ENCODE measurements at places on chromosomes 5 and 9.

DNA sequence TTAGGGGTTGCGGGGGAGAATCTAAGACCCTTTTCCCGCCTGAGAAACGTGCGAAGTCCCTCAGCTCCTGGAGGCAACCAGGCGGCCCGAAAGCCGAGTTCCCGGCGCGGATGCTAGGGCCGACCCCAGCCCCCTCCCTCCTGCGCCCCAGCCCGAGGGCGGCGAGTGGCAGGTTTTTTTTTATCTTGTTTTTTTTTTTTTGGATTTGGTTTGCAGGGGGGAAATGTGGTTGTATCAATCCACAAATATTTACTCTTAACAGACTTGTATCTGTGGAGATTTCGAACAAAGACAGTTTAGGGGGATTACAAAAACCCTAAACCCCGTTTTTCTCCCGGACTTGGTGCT lies 10.7 kb downstream of the LMX1B start:
- DNase-seq: no peak

GRCh38 chr5:8196061-8196460 lies 327.1 kb downstream of the MTRR start:
- no peak for DNase-seq

DNA sequence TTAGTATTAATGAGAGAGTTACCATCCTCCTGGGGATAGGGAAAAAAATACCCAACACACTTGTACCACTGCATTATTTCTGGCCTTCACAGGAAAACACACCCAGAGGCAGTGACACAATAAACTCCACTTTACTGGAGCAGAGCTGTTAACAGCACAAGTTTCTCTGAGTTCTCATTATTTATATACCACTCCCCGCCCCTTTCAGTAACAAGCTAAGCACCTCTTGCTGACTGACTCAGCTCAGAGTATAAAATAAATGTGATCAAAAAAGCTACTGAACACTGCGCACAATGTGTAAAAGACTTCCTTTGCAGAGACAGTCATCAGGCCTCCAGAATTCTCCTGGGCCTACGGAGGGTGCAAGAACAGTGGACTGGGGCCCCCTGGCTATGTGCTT lies 21.6 kb downstream of the KLF9 start:
- no peak for DNase-seq

DNA sequence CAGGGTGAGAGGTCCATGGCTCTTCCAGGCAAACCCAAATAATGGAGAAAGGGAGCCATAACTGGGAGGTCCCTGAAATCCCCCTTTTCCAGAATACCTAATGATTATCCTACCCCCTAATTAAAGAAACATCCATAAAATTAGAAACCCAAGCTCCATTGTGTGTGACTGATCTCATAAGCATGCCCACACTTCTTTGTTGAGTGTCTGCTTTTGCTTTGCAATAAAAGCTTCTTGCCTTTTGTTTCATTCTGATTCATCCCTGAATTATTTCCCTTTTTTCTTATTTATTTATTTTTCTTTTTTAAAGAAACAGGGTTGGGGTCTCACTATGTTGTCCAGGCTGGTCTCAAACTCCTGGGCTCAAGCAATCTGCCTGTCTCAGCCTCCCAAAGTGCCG lies 33.1 kb downstream of the BTF3 start:
- DNase-seq: no peak

DNA sequence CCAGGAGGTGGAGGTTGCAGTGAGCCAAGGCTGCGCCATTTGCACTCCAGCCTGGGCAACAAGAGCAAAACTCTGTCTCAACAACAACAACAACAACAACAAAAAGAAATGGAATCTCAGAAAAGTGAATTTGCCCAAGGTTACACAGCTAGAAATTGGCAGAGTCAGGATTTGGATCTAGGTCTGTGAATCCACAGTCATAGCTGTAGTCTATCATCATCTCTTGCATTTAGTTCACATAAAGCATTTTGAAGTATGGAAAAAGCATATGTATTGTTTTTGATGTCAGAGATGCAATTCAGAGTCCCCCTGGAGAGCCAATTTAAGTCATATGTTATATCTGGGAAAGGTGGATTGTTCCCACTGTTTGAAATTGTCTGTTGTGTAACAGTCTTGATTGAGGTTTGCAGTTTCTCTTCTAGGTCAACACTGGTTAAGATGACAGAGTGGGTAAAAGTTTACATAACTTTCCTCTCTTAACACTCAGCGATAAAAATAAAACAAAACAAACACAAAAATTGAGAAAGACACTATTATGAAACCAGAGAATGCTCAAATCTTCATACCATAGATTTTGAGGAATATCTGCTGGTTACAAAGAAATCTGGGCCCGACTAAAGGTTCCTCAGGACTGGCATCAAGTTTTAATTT lies 21.5 kb upstream of the GPR21 start:
- DNase-seq: no peak

DNA sequence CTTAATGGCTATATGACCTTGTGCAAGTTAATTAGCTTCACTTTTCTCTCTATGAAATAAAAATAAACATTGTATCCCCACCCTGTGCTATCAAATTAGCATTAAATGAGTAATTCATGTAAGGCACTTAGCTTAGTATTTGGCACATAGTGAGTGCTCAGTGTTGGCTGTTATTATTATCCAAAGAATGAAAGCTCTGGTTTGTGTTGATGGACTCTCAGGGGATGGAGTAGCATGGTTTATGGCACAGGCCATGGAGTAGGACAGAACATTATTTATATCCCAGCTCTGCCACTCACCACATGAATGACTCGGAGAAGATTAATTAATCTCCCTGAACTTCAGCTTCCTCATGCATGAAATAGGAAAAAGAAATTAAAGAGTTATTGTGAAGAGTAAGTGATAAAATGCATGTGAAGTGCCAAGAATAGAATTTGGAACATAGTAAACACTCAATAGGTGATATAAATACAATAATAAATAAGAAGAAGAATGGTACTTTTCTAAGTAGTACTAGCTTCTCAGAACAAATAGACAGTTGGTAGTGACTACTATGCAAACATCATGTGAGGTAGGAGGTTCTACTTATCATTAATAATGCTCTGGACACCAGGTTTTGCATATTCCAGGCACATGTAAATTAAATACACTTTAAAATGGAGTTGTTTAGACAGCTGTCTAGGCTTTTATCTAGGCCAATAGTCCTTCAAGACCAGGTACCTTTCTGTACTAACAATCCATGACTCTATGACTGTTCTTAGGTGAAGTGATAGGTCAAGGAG lies 146.4 kb downstream of the GRIA1 start:
- no peak for DNase-seq

DNA sequence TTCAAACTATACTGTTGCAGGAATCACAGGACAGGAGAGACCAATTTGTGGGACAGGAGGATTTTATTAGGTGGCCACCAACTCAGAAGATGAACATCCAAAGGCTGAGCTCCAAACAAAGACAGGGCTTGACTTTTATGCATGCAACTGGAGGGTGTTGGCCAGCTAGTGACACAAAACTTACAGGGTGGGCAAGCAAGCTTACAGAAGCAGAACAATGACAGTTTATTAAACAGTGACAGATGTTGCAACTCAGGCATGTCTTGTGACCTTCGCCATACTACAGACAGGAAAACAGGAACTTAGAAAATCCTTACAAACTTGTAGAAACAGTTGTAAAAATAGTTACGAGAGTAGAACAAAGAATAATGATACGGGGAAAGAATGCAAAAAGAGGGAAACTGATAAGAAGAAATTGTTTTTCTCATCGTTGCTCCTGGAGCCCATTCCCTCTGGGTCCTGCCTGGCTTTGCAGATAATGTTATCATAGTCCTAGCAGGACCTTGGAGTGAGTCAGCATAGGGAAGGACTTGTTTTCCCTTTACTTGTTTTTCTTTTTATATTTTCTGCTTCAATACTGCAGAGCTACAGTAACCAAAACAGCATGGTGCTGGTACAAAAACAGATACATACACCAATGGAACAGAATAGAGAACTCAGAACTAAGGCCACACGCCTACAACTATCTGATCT lies 2083.0 kb upstream of the ACO1 start:
- DNase-seq: no peak

DNA sequence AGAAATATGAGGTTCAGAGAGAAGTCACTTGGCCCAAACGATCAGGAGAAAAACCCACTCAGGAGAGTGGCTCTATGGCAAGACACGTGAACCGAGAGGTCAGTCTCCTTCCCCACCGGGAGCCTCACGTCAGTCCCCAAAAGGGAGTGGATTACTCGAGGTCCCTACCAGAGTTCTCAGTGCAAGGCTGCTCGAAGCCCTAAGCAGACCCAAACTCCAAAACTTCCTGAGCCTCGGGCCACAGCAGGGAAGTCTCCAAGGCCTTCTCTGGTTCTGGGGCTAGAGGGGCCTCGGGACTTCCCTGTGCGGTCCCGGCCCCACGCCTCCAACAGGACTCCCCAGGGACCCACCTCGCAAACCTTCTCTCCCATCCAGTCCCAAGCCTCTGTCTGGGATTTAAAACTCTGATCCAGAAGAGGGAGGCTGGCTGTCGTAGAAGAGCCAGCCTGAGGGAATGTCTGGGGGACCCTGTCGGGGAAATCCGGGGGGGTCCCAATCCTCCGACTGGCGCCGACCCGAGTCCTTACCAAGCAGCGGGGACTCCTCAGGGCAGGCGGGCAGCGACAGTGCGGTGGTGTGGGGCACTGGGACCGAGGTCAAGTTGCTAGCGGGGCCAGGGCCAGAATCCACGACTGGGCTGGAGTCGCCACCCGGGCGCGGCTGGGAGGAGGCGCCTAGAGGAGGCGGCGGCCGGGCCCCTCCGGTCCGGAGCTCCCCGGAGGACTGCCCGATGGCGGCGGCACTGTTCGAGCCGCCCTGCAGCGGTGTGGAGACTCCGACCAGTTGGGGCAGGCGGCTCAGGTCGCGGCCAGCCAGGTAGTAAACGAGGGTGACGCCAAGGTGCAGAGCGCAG lies 679 bp downstream of the B4GALT1 start:
- no peak for DNase-seq

- no peak for DNase-seq
Measured at GRCh38 chr9:75803130-75803529, 87.3 kb upstream of the PCSK5 start.

DNA sequence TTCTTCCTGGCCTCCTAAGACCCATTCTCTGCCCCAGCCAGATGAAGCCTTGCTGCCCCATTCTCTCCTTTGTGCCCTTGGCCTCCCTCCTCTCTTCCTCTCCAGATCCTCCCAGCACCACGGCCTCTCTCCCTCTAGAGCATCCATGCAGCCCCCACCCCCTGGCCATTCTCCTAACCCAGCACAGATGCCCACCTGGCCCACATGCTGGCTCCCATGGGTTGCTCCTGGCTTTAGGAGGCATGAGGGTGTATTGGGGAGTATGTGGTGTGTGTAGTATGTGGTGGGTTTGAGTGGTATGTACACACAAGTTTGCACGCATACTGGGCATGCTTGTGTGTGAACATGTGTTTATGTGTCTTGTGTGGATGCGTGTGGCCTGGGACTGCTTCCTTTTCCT lies 47.1 kb downstream of the FOXI1 start:
- DNase-seq: no peak

- DNase-seq: no peak
Measured at GRCh38 chr5:96157077-96157780, 195.6 kb upstream of the ELL2 start.

DNA sequence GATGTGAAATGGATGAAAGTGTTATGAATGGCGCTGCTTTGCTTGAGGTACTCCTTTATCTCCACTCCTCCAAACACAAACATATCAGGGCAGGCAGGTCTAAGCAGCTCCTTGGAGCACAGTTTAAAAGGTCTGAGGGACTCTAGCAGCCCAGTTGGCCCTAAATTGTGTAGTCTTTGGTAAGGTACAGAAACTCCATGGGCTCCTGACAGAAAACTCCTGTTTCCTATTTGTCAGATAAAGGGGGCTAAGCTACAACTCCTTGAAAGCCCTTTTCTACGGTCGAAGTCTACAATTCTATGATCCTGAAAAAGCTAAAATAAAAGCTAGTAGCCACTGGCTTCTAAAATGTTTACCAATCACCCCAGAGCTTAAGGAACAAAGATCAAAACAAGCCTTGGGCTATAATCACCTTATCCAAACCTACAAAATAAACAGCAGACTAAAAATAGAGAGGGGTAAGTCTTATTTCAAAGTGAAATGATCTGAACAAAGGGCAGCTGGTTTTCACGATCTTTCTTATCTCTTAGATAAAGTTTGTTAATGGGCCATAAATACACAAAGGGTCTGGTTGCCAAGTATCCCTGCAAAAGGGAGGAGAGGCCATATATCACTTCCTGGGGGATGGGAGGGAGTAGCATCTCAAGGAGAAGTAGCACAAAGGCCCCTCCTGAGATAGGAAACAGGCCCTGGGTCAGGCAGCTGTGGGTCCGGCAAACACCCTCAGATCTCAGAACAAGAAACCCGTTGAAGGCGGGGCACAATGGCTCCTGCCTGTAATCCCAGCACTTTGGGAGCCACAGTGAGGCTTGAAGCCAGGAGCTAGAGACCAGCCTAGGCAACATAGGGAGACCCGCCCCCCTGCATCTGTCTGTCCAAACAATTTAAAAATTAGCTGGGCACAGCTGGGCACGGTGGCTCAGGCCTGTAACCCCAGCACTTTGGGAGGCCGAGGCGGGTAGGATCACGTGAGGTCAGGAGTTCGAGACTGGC lies 28.3 kb upstream of the DENND4C start:
- DNase-seq: no peak

- no peak for DNase-seq
Measured at GRCh38 chr9:134491196-134491835, 150.3 kb upstream of the COL5A1 start.

GRCh38 chr9:127503379-127503921 lies 52.1 kb downstream of the LRSAM1 start:
- no peak for DNase-seq

- DNase-seq: no peak
Measured at GRCh38 chr5:176334031-176334770, 27.4 kb downstream of the KIAA1191 start.

- no peak for DNase-seq
Measured at GRCh38 chr5:44821164-44821563, 12.4 kb downstream of the MRPS30 start.

- no peak for DNase-seq
Measured at GRCh38 chr9:127756233-127756632, 21.1 kb upstream of the TOR2A start.

DNA sequence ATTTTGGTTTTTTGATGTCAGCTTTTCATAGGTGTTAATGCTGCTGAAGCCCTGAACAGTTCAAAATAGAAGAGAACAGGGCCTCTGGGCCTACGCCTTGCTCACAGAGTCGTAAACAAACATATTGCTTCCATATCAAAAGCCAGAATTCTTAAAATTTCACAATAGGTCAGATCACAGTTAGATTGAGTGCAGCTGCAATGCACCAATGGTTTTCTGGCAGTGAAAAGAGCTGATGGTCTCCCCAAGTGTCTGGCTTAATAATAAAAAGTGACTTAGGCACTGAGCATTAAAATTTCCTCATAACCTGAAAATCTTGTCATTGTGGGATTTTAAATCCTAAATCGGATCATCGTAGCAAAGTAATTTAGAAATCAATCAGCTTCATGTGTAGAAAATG lies 493.0 kb downstream of the CAAP1 start:
- DNase-seq: no peak

DNA sequence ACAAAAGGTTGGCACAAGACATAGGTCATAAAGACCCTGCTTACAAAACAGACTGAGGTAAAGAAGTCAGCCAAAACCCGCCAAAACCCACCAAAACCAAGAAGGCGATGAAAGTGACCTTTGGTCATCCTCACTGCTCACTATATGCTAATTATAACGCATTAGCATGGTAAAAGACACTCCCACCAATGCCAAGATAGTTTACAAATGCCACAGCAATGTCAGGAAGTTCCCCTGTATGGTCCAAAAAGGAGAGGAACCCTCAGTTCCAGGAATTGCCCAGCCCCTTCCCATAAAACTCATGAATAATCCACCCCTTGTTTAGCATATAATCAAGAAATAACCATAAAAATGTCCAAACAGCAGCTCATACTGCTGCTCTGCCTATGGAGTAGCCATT lies 27.7 kb downstream of the MLLT3 start:
- no peak for DNase-seq
